ENCODE measurements at places on chromosomes 16 and 17. TPM values are rescaled to one million over a fixed set of nuclear protein-coding genes. Genes with fewer than 3 reads are reported as not detected.

- H3K27ac ChIP-seq, result no peak overlapping the region
- peaks cover 9% of the 10 kb centered on the region for H3K4me1 ChIP-seq
- peaks cover 39% of the 10 kb centered on the region for H3K27me3 ChIP-seq
- DNase-seq, result no peak
- no peaks in the 10 kb centered on the region for H3K36me3 ChIP-seq
Measured at GRCh38 chr17:42287305-42287976, 857 bp upstream of the STAT5A start.

DNA sequence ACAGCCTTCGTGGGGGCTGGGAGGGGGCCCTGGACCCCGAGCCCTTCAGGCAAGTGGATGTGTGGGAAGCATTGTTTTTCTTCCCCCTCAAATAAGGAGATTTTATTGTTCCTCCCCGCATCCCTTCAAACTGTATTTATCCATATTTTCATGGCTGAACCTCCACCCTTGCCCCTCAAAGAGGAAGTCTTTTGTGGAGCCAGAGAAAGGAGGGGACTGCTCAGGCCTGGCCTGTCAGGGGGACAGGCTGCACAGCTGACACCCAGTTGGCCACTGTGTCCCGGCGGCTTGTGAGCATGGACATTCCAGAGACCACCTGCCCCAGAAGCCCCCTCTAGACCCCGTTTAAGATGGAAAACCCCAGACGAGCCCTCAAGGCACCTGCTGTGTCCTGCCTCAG, 15.9 kb downstream of the HEXIM2 start:
- H3K36me3 ChIP-seq, result no peaks in the 10 kb centered on the region
- DNase-seq, result no peak
- peaks cover 7% of the 10 kb centered on the region for H3K4me1 ChIP-seq
- H3K27me3 ChIP-seq, result no peaks in the 10 kb centered on the region

Gene CD79B
- total RNA-seq, result 1.6 TPM

- no peaks in the 10 kb centered on the region for H3K27me3 ChIP-seq
- peaks cover 7% of the 10 kb centered on the region for H3K4me1 ChIP-seq
- no peaks in the 10 kb centered on the region for H3K36me3 ChIP-seq
Measured at GRCh38 chr16:85498607-85499006, 114.5 kb upstream of the GSE1 start.

- DNase-seq, result no peak
- H3K27ac ChIP-seq, result no peak overlapping the region
- no peak overlapping the region for H3K4me3 ChIP-seq
- peaks cover 8% of the 10 kb centered on the region for H3K4me1 ChIP-seq
Measured at GRCh38 chr17:2192367-2193057, 111.1 kb downstream of the SMG6 start.

DNA sequence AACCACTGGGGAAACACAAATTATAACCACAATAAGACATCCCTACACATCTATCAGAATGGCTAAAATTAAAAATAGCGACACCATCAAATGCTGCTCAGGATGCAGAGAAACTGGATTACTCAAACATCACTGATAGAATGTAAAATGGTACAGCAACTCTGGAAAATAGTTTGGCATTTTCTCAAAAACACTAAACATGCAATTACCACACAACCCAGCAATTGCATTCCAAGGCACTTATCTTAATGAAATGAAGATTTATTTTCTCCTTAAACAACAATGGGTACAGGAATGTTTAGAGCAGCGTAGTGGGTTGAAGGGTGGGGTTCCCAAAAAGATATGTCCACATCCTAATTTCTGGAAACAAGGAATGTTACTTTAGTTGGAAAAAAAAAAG, 309.0 kb upstream of the PMFBP1 start:
- H3K4me1 ChIP-seq, result no peaks in the 10 kb centered on the region
- H3K27ac ChIP-seq, result no peak overlapping the region
- H3K27me3 ChIP-seq, result no peaks in the 10 kb centered on the region
- DNase-seq, result no peak

GRCh38 chr16:31874366-31875111, 932 bp downstream of the ZNF267 start:
- H3K4me3 ChIP-seq, result peak overlapping the region; percentile 79
- peak; percentile 9 for DNase-seq
- H3K4me1 ChIP-seq, result peaks cover 22% of the 10 kb centered on the region
- H3K27ac ChIP-seq, result peak overlapping the region; percentile 95
- H3K36me3 ChIP-seq, result no peaks in the 10 kb centered on the region
- peaks cover 8% of the 10 kb centered on the region for H3K27me3 ChIP-seq

DNA sequence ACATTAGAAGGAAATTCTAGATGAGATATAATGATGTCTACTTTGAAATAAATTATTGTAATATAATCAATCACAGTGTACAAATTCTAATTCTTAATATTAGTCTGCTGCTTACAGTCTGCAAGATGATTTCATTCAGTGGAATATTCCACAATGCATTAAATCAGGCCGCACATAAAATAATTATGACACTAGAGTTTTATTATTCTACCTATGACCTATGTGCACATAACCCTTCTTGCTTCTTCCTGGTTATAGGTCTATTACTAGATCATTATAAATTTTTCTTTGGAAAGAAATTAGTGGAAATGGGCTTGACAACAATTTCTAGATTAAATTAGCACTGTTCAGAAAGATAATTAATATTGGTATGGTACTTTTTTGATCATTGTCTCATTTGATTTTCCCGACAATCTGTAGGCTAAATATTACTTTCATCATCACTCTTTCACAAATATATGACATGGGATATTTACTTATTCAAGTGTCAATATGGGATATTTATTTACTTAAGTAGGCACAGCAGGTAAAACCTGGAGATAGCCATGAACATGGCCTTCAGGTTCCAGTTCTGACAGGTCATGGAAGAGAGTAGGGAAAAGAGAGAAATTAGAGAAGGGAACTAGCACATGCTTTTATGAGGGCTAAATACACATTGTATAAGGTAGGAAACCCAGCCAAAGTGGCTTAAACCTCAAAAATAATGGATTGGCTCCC, 476.4 kb downstream of the TOX3 start:
- H3K36me3 ChIP-seq, result no peaks in the 10 kb centered on the region
- H3K27me3 ChIP-seq, result no peaks in the 10 kb centered on the region
- peaks cover 3% of the 10 kb centered on the region for H3K4me1 ChIP-seq
- no peak for DNase-seq

DNA sequence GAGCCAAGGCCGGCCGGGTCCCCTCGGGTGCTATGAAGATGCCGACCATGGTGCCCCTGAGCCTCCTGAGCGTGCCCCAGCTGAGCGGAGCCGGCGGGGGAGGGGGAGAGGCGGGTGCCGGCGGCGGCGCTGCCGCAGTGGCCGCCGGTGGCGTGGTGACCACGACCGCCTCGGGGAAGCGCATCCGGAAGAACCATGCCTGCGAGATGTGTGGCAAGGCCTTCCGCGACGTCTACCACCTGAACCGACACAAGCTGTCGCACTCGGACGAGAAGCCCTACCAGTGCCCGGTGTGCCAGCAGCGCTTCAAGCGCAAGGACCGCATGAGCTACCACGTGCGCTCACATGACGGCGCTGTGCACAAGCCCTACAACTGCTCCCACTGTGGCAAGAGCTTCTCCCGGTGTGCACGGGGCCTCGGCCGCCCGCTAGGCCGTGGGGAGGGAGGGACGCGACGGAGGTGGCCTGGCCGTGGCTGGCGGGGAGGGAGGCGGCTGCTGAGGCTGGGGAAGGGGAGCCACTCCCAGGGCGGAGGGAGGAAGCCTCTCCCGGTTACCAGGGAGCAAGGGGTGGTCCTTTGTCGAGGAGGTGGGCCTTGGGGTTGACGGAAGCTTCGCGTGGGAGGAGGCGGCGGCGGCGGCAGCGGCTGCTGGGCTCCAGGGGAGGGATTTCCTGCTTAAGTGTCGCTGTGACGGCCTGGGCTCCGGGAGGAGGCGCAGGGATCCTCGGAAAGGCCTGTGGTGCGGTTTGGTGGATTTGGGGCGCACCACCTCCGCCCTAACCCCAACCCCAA, 1.3 kb downstream of the MAZ start:
- DNase-seq, result peak; percentile 89
- peak overlapping the region; percentile 48 for H3K27ac ChIP-seq
- peak overlapping the region; percentile 72 for H3K4me3 ChIP-seq
- no peaks in the 10 kb centered on the region for H3K27me3 ChIP-seq

Gene SKAP1
- not detected for total RNA-seq

Gene TVP23A
- total RNA-seq, result 4.6 TPM

DNA sequence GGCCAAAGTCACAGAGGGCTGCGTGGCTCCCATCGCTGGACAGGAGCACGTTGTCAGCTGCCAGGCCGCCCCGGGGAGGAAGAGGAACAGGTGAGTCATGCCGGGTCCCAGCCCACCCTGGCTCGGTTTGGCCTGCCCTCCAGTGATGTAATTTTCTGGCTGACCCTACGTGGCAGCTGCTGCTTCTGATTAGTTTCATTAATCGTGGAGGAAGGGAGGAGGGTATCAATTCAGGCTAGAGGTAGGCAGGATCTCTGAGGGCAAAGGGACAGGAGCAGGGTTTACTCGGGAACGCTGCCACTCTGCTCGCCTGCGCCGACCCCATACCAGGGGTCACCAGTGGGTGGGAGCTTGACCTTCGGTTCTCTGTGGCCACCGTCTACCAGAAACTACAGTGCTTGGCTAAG, 11.7 kb upstream of the SPATA32 start:
- no peaks in the 10 kb centered on the region for H3K27me3 ChIP-seq
- no peak overlapping the region for H3K27ac ChIP-seq
- DNase-seq, result no peak

Gene KRT31
- not detected for total RNA-seq

GRCh38 chr17:10059684-10060211, 138.7 kb downstream of the GAS7 start:
- no peak overlapping the region for H3K27ac ChIP-seq
- no peaks in the 10 kb centered on the region for H3K36me3 ChIP-seq
- DNase-seq, result no peak
- H3K27me3 ChIP-seq, result no peaks in the 10 kb centered on the region

DNA sequence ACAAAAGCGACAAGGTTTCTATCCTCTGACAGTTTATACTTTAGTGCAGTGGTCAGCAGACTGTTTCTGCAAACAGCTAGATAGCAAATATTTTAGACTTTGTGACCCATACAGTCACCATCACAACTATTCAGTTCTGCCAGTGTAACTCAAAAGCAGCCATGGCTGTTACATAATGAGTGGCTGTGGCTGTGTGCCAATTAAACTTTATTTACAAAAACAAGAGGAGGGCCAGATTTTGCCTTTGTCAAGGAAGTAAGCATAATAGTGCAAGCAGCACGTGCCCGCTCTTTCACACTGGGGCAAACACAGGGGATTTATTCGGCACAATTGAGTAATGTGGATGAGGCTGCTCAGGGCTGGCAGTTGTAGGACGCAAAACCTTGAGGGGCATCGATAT, 551.5 kb downstream of the MAF start:
- H3K4me3 ChIP-seq, result no peak overlapping the region
- DNase-seq, result no peak
- H3K4me1 ChIP-seq, result peaks cover 19% of the 10 kb centered on the region
- no peak overlapping the region for H3K27ac ChIP-seq
- no peaks in the 10 kb centered on the region for H3K27me3 ChIP-seq
- no peaks in the 10 kb centered on the region for H3K36me3 ChIP-seq

DNA sequence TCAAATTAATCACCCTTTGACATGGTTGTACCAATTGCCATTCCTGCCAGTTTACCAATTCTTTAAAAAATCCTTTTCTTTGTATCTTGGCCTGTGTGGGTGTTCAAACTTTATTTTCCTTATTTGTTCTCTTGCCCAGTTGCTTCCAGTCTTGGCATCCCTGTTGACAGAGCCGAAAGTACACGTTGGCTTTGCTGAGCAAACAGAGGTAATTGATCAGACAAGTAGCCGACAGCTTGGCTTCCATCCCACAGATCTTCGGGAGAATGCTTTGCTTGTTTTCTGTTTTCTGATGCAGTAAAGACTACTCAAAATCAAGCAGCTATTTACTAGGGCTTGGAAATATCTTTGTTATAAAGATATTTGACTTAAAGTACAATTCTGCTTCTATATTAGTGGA, 506.8 kb upstream of the SALL1 start:
- no peaks in the 10 kb centered on the region for H3K27me3 ChIP-seq
- no peaks in the 10 kb centered on the region for H3K36me3 ChIP-seq
- H3K27ac ChIP-seq, result no peak overlapping the region
- H3K4me3 ChIP-seq, result no peak overlapping the region
- no peak for DNase-seq

- DNase-seq, result no peak
- H3K36me3 ChIP-seq, result no peaks in the 10 kb centered on the region
- no peaks in the 10 kb centered on the region for H3K4me1 ChIP-seq
- H3K27ac ChIP-seq, result no peak overlapping the region
Measured at GRCh38 chr16:66255647-66256046, 110.8 kb upstream of the CDH5 start.

Gene TMEM231
- 10.9 TPM for total RNA-seq

DNA sequence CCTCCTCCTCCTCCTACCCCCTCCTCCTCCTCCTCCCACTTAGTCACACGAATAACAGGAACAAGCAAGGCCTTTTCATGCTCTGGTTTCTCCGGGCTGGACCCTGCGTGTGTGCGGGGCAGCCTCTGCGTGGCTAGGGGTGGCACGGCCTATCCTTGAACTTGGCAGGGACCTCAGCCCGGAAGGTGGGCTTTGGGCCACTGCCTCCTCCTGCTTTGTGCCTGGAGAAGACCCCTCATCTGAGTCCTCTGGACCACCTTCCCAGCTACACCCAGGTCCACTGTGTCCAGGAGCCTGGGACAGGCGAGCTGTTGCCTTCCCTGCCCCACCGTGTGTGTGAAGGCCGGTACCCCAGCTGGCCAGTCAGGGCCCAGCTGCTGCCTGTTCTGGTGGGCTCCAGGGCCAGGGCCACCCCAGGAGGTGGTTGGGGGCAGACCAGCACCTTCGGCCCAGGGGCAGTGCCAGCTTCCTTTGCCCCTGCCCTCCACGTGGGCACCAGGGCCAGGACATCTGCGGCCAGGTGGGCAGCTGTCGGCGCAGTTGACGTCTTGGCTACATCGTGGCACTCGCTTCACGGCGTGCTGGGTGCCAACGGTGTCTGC, 35.4 kb downstream of the GINS2 start:
- H3K36me3 ChIP-seq, result no peaks in the 10 kb centered on the region
- H3K4me1 ChIP-seq, result peaks cover 37% of the 10 kb centered on the region
- no peaks in the 10 kb centered on the region for H3K27me3 ChIP-seq
- no peak overlapping the region for H3K27ac ChIP-seq
- no peak overlapping the region for H3K4me3 ChIP-seq
- no peak for DNase-seq

DNA sequence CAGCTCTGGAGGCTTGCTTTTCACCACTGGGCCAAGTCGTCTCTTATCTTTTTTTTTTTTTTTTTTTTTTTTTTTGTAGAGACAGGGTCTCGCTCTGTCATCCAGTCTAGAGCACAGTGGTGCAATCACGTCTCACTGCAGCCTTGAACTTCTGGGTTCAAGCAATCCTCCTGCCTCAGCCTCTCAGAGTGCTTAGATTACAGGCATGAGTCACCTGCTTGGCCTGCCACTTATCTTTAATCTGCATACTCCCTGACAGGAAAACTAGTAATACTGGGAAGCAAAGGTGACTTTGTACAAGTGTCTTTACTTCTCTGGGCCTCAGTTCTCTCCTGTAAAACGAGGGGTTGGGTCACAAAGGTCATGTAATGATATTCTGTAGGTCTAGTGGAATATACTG, 15.0 kb downstream of the NTN1 start:
- DNase-seq, result no peak
- no peaks in the 10 kb centered on the region for H3K36me3 ChIP-seq
- H3K4me3 ChIP-seq, result no peak overlapping the region
- no peaks in the 10 kb centered on the region for H3K4me1 ChIP-seq

GRCh38 chr17:65545705-65546523, 15.5 kb downstream of the AXIN2 start:
- H3K4me3 ChIP-seq, result peak overlapping the region; percentile 35
- peaks cover 3% of the 10 kb centered on the region for H3K36me3 ChIP-seq
- peak overlapping the region; percentile 74 for H3K27ac ChIP-seq
- H3K4me1 ChIP-seq, result peaks cover 68% of the 10 kb centered on the region
- peaks cover 11% of the 10 kb centered on the region for H3K27me3 ChIP-seq

GRCh38 chr17:14014657-14015056, 54.6 kb upstream of the COX10 start:
- no peak overlapping the region for H3K4me3 ChIP-seq
- H3K27me3 ChIP-seq, result no peaks in the 10 kb centered on the region
- no peak overlapping the region for H3K27ac ChIP-seq
- peaks cover 21% of the 10 kb centered on the region for H3K4me1 ChIP-seq

Gene CTRB2
- total RNA-seq, result not detected

All from neural progenitor cell (in vitro differentiated cells).